Dermis blood vessel endothelial cell (primary cell): ENCODE measurements at places on chromosomes 16 and 17. TPM values are rescaled to one million over a fixed set of nuclear protein-coding genes. Genes with fewer than 3 reads are reported as not detected.

The SMPD3 gene
- 0.14 and 0.17 TPM in 2 replicates for total RNA-seq

The CAMTA2 gene
- total RNA-seq: 4.9 and 11.4 TPM in 2 replicates

The OR1F1 gene
- not detected in 2 replicates for total RNA-seq

The ACSM3 gene
- total RNA-seq: under 0.01 and 0.23 TPM in 2 replicates

The DHRS7C gene
- total RNA-seq: not detected in 2 replicates

The ERN2 gene
- not detected in 2 replicates for total RNA-seq

The DDX5 gene
- 520 and 574 TPM in 2 replicates for total RNA-seq

The MEOX1 gene
- total RNA-seq: 0.05 and 1.4 TPM in 2 replicates

The OSBPL7 gene
- 8.9 and 11.6 TPM in 2 replicates for total RNA-seq

The DNAAF8 gene
- total RNA-seq: 0.70 and 1.7 TPM in 2 replicates

The NACA2 gene
- not detected in 2 replicates for total RNA-seq

The TPSG1 gene
- total RNA-seq: not detected in 2 replicates

The NPIPA7 gene
- total RNA-seq: not detected in 2 replicates

The KRT26 gene
- total RNA-seq: not detected in 2 replicates

The TMC8 gene
- total RNA-seq: 0.14 and 0.34 TPM in 2 replicates

The ANKRD40CL gene
- total RNA-seq: not detected in 2 replicates
